ENCODE measurements at places on chromosomes 7 and 10.

DNA sequence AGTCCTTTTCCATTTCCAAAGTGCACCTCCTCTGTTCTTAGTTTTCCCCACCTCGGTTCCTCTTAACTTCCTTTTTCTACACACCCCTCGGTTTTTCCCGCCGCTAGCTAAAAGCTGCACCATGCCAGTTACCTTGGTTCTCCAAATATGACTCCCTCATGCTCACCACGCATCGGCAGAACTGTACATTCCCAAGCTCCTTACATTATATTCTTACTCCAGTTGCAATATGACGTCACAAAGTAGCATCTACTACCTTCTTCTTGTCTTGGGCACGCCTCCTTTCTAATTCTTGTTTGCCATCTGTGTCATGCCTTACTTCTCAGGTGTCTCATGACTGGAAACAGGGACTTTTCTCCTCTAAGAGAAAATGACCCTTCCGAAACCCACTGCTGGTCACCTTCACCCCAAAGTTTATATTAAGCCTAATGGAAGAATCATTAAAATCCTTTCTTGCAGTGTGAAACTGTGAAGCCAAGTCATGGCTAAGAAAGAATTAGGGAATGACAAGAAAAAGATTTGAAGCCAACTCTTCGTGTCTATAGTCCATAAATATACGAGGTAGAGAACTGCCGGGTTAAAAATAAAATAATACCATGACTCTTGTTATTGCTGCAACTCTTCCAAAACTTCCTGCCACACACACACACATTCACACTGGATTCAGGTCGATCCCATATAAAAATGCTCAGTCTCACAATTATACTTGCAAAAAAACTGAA is 1.7 kb downstream of the ESYT2 start:
- DNase-seq, result no peak

DNA sequence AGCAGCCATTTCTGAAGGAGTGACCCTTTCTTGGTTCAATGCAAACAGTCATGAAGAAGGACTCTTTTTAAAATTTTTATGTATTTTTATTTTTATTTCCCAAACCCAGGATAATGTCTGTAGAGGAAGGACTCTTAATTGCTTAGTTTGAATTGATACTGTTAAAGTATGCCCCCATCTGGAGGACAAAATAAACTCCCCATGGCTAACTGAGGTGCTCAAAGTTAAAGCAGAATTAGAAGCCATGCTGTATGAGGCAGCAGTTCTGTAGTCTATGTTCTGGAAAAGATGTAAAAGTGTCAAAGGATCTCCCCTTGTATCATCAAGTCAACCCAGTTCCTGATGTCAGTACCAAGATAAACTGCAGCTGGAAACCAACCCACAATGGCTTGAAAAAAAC is 617.9 kb upstream of the GRM3 start:
- no peak for DNase-seq

DNA sequence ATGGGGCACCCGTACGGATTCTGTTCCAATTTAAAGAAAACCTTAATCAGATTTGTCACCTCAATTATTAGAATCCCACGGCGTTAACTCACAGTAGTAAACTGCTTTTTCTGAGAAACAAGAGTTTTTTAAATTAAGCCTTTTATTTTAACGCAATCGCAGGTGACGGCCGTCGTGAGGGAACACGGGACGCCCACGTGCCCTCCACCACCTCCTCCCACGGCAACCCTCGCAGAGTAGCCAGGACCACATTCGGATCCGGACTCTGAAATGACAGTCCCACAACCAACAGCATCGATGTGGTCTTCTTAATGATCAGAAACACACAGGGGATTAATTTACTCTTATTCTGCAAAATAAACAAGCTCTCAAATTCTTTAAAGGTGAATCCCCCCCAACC is 22.0 kb upstream of the GPR146 start:
- DNase-seq, result no peak

DNA sequence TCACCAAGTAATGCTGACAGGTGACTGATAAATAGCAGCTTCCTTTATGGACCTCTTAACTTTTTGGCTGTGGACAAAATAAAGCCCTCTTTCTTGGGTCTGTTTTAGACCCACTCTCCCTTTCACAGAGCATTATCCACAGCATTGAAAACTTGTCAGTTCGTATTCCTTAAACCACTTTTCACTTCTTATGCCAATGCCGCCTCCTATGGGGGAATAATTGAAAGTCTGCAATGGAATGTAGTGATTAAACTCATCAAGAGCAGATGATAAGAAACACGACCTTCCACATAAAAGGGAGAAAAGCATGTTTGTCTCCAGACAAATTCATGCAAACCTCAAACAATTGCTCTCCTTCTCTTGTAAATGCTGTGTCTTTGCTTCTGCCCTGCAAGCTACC is 153.4 kb downstream of the SORCS1 start:
- DNase-seq, result no peak

- DNase-seq, result no peak
Observed at GRCh38 chr7:38893061-38893460, 15.9 kb downstream of the VPS41 start.

- DNase-seq, result no peak
Observed at GRCh38 chr10:43119416-43120115, 18.7 kb upstream of the CSGALNACT2 start.

- DNase-seq, result no peak
Observed at GRCh38 chr7:31022117-31022516, 30.0 kb upstream of the ADCYAP1R1 start.

DNA sequence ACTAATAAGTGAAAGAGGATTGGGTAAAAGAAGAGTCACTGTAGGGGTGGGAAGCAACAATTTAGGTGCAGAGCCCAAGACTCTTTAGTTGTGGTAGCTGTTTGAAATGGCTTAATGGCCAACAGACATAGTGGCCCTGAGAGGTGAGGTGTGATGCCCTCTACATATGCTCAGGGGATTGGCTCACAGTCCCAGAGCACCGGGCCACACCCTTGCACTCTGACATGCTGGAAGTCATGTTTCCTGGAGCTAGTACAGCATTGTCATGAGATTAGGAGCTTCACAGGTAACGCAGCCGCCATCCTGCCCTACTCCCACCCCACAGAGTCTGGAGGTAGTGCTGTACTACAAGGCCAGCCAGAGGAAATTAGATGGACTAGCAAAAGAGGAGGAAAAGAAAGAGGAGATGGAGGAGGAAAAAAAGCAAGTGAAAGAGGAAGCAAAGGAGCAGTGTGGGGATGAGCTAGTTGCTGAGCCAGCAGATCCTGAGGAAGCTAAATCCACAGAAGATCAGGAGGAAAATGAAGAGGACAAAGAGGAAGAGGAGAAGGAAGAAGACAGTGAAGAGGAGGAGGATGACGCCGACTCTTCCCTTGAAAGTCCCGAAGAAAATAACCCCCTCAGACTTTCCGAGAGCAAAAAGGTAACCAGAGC is 14.8 kb upstream of the FLNC start:
- DNase-seq, result no peak

DNA sequence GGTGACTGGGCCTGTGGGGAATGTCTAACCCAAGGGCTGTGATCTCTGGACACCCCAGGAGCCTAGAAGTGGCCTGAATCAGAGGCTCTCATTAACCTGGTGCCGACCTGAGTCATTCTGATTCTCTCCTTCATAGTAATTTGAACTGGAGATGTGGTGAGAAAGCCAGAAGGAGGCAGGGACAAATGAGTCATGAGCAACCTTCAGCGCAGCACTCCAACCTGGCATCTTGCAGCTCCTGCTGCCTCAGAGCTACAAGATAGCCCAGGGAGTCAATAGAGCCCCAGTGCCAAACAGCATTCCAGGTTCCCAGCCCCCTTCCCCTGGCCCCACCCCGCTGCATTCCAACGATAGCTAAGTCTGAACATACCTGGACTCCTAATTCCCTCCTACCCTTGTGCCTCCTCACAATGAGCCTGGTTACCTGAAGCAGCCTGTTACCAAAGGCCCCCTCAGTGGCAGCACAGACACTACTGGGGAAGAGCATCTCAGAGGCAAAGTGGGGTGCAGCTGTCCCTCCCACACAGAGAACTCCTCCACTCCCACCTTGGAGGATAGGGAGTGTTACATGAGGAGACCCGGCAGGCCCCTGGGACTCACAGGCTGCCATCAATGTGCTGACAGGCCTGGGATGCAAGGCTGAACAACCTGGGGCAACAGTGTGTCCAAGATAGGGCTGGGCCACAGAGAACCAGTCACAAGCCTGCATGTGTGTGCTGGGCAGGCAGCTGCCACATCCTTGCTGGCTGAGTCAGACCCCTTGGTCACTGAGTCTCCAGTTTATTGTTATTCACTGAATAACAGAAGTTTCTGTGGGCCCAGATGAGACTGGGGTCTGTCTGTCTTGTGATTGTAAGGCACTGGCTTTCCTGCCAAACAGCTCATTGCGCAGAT is 76.8 kb upstream of the LEP start:
- DNase-seq, result no peak

- DNase-seq, result no peak
Observed at GRCh38 chr10:31011017-31011664, 20.5 kb downstream of the ZNF438 start.

DNA sequence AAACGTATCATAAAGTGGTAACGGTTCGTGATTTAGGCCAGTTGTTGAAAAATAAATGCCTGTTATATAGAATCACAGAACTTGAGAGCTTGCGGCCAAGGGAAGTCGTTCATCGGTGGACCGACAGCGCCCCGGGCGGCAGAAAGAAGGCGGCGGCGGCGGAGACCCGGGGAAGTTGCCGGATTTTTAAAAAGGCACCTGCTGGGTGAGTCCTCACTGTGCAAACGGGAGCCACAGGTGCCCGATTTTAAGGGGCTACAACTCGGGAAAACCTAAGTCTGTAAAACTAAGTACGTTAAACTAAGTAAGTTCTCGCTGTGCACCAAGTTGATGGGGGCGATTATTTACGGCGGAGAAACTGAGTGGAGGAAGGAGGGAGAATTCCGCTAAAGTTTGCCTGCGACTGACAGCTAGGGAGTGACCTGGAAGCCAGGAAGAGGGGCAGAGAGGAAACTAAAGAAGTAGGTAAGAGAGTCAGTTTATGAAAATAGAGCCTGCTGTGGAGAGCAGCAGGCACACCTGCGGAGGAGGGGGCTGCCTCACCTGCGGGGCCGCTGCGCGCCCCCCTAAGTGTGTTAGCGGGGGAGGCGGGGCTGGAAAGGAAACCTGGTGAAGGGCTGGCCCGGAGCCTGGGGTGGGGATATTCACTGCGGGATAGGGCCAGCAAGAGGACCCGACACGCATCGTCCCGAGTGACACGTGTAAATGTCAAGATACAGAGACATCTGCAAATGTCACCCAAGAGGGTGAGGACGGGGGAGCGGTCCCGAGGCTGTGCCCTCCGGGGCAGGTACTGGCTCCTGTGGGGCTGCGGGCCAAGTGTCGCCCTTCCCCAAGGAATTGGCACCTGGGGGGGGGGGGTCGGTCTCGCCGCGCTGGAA is 996 bp downstream of the ADAM12 start:
- DNase-seq, result no peak

DNA sequence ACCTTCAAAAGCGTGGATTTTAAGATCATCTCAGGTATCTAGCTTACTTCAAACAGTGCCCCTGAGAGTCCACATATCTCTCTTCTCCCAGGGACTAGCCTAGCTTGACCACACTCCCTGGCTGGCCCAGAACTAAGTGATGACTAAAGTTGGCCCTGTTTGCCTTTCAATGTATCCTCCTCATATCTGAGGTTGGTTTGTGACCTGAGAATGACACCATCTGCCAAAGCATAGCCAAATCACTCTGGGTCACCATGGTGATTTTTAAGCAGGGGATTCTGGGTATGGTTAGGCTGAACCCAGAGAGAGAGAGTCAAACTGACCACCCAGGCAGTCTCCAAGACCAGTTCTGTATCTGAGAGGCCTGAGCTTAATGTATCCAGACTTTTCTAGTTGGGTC is 16.2 kb downstream of the CNNM1 start:
- no peak for DNase-seq

DNA sequence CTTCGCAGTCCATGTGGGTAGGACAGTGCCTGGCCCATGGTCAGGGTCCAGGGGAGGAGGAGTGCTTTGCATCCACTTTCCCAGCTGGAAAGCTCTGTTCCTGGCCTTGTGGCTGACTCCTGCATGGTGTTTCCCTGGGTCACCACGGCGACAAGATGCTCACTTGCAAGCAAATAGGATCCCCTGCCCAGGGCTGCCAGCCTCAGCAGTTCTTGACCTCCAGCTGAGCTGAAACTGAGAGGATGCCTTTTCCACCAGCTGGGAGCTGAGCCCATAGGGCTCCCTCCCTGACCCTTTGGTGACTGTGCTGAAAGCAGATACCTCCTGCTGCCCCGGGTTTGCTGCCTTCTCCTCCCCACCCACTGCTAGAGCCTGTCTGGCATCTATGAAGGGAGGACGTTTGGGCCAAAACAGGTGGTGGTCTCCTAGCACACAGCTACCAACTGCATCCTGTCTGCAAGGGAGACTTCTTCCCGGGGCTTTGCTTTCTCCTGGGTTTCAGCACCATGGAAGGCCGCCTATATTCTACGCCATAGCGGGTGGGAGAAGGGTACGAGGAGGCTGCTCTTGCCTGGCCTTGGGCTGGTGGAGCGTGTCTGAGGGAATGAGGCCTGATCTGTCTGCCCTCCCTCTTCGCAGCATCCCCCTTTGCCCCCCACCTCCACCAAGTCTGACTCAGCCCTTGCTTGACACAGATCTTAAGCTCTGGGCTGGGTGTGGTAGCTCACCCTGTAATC is 34.4 kb downstream of the UBTD1 start:
- DNase-seq, result no peak

- DNase-seq, result no peak
Observed at GRCh38 chr7:114660126-114660486, 245.5 kb downstream of the FOXP2 start.

GRCh38 chr10:86972613-86973380 is 4.5 kb downstream of the ADIRF start:
- no peak for DNase-seq

- DNase-seq, result no peak
Observed at GRCh38 chr10:114663626-114664025, 5.6 kb upstream of the ABLIM1 start.

DNA sequence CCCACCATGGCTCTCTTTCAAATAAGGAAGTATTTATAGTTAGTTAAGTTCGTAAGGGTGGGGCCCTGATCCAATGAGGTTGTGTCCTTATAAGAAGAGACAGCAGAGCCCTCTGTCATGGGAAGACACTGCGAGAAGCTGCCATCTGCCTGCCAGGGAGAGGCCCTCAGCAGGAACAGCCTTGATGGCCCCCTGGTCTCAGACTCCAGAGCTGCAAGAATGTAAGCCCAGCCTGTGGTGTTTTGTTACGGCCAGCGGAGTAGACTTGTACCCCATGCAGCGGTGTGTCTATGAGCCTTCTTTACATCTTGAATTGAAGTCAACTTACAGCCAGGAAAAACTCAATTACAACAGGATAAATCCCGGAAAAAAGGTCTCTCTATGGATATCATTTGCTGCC is 14.3 kb upstream of the LARP4B start:
- no peak for DNase-seq

DNA sequence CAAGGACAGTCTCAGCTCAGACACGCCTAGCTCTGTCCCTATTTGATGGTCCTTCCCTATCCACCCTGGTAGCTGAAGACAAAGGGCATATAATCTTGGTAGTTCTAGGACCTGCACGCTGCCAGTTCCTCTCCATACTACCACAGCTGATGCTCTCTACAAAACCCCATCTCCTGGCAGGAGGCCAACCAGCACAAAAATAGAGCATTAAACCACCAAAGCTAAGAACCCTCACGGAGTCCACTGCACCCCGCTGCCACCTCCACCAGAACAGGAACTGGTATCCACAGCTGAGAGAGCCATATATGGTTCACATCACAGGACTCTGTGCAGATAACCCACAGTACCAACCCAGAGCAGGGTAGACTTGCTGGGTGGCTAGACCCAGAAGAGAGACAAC is 299.4 kb downstream of the LRRTM3 start:
- no peak for DNase-seq
